ENCODE measurements at places on chromosomes 11 and 22.

DNA sequence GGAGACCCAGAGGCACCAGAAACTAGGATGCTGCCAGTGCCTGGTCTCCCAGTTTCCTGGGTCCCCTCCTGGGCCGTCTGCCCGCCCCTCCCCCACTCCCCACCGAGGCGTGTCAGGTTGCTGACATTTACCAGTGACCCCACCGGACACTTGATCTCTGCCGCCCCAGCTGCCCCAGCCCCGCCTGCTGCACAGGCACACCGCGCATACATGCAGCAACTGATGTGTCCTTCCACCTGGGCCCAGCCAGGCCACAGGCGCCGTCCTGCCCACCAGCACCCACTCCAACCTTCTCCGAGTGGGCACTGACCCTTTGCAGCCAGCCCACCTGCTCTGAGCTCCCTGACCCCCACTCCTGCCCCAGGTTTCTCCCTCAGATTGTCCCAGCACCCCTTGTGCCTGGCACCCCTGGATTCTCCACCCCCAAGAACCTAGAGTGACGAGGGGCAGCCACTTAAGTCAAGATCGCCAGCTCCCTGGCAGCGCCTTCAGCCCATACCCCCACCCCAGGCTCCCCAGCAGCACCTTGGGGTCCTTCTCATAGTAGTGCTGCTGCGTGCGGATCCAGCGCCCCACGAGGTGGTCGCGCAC is 548 bp downstream of the PYGM start:
- peak; percentile 74 for DNase-seq

DNA sequence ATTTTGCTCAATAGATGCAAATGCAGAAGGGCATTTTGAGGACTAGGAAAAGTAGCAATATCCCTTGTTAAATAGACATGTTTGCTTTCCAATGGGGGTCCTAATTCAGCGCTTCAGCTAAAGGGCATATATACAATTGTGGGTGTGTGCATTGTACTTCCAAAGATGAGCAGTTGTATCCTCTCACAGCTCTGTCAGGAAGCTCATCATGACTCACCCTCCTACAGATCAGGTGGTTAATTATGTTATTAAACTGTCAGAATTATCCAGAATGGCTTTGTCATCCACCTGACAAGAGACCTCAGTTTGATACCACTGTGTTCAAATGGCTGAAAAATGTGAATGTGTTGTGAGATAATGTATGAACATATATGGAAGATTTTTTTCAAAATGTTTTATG is 252.2 kb upstream of the MTNR1B start:
- DNase-seq: no peak

DNA sequence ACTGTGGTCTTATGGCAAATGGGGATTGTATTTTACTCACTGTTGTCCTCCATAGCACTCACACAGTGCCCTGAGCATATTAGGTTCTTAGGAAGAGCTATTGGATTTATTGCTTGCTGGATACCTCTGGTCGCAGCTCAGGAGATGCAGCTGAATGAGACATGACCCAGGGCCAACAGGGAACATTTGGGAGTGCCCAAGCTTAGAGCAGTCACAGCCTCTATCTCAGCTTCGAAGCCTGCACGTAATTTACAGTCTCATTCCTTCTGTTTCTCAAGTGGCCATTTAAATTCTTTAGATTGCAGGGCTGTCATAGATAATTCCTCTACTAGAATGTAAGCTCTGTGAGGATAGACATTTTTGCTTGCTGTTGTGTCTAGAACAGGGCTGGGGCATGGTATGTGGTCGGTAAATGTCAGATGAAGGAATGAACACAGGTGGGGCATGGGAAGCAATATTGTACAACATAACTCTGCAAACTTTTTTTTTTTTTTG is 192.8 kb downstream of the GRIK4 start:
- no peak for DNase-seq

GRCh38 chr11:73622926-73623593 is 23.3 kb upstream of the PLEKHB1 start:
- no peak for DNase-seq

GRCh38 chr11:88695689-88696414 is 358.3 kb upstream of the CTSC start:
- no peak for DNase-seq

- peak; percentile 66 for DNase-seq
These were observed at the start of gene AIFM3 for GRCh38 chr22:20966883-20967696. AIFM3 (plus strand) TSS chr22:20967255; CDS start chr22:20967945, 690 bp downstream.

- DNase-seq: no peak
These were observed 90.2 kb upstream of the ISX start for GRCh38 chr22:34975721-34976120.

DNA sequence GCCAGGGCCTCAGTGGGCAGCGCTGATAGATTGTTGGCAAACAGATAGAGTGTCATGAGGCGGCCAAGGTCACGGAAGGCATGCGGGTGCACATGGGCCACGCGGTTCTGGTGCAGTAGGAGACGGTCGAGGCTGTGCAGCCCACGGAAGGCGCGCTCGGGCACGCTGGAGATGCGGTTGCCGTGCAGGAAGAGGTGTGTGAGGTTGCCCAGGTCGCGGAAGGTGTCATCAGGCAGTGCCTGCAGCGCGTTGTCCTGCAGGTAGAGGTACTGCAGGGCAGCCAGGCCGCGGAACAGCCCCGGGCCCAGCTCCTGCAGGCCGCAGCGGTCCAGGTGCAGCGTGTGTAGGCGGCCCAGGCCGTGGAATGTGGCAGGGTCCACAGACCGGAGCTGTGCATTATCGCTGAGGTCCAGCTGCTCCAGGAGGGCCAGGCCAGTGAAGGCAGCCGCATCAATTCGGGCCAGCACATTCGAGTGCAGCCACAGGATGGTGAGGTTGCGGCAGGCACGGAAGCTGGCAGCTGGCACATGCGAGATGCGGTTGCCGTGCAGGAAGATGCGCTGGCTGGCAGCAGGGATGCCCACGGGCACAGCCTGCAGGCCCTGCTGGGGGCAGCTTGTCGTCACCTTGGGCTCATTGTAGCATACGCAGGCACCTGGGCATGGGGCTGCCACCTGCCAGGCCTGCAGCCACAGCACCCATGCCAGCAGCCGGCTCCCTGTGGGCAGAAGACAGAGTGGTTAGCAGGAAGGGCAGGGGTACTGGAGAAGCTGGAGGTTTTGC is 25.5 kb downstream of the RTN4R start:
- DNase-seq: no peak

All from coronary artery (tissue), 2 donors.